ENCODE measurements at places on chromosomes 6 and 20.

GRCh38 chr6:145801021-145801420, 13.6 kb downstream of the FBXO30 start:
- DNase-seq: no peak

GRCh38 chr6:63928613-63929012, 293.0 kb downstream of the PHF3 start:
- no peak for DNase-seq

DNA sequence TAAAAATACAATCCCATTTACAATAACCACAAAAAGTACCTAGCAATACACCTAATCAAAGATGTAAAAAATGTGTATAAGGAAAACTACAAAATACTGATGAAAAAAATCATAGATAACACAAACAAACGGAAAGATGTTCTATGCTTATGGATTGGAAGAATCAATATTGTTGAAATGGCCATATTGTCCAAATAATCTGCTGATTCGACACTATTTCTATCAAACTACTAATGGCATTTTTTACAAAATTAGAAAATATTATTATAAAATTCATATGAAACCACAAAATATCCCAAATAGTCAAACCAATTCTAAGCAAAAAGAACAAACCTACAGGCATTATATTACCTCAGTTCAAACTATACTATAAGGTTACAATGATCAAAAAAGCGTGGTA, 978.3 kb upstream of the MAP3K7 start:
- DNase-seq: no peak

DNA sequence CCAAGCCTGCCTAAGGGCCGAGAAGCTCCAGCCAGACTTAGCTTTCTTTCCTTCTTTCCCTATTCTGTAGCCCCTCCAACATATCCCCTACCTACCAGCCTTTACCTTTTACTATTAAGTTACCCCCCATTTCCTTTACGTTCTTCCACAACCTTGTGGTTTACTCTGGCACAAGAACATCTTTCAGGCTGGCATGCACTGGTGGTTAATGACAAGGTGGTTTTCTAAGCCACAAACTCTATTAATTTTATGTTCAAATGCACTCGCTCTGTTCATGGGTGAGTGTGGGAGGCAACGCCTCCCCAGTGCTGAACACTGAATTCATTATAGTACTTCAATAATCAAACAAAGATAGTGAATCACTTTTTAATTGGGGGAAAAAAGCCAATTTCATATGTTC, 64.4 kb downstream of the TRERF1 start:
- DNase-seq: no peak

- no peak for DNase-seq
Observed at GRCh38 chr6:109434456-109434855, 6.0 kb downstream of the PPIL6 start.

GRCh38 chr6:150756173-150756572, 109.3 kb upstream of the MTHFD1L start:
- no peak for DNase-seq

GRCh38 chr6:133551436-133551835, 310.3 kb downstream of the EYA4 start:
- DNase-seq: no peak

DNA sequence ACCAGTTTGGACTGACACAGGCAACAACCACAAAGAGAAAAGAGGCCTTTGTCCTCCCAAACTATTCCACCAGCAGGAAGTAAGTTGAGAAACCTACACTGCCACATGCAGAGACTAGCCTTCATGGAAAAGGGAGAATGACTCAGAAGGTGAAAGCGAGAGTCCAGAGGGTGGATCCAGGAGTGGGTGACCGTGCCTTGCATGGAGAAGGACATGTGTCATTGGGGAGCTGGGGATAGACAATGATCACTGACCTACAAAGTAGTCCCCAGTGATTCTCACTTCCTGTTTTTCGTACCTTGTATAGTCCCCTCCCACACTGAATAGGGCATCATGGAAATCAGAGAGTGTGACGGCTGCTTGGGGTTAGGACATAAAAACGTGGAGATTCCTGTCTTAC, 91.9 kb downstream of the MYLK4 start:
- DNase-seq: no peak

DNA sequence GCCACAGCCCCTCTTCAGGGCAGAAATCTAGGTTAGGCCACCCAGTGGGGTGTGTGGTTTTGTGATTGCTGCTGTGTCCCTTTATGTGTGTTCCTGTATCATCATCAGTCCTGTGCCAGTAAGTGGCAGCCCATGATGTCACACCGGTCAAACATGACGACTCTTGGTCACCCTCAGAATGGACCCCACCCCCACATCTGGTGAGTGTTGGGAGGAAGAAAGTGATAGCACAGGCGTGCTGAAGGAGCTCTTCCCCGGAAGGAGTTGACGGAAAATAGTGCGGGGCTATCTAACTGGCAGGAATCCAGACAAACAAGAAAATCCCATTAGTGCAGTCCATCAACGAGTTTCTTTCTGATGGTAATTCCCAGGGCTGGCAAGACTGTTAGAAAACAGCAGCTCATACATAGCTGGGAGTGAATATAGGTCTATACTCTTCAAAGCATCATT, 33.4 kb upstream of the IL17A start:
- no peak for DNase-seq

- no peak for DNase-seq
Observed at GRCh38 chr6:5664149-5664548, 342.6 kb downstream of the NRN1 start.

DNA sequence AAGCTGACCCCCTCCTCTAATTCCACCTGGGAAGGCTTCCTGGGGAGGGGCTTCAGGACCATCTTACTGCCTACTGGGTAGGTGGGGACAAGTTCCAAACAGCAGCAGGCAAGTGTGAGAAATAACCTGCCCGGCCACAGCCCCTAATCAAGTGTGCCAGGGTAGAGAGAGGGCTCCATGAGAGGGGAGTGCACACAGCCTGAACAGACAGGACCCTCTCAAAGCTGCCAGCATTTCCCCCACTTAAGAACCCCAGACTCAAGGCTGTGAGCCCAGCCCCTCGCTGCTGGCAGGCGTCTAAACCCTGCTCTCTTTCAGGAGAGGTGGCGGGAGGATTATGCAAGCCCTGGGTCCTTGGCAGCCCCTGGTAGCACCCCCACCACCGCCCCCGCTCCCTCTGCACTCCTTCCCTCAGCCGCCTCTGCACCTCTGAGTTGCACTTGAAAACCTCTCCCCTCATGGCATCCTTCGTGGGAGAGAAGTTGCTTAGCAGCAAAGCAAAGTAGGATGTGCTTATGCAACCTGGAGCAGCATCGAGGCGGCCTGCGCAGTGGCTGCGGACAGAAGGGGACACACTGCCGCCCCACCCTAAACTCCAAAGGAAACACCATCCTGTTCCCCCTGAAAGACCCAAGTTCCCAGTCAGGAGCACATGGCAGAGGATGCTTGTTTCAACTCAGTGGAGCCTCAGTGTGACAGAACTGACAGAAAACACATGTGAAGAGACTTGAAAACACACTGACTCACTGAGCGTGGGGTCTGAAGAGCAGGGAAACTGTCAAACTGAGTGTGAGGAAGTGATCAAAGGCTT, 10.5 kb downstream of the DDRGK1 start:
- no peak for DNase-seq

DNA sequence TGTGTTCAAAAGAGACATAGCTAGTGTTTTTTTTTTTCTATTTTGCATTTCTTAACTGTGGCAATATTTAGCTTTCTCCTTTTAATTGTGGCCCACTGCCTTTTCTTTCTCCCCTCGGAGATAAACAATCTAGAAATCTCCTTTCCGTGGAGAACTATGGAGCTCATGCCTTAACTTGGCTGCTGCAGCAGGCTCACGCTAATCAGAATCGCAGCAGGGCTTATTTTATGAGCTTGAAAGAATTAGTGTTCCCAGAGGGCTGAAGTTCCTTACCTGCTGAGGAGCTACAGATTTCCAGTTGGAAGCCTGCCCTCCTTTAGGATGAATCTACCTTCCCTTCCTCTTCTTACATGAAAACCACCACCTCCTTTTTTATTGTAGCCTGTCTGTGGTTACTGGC, 35.6 kb downstream of the CTNNBL1 start:
- no peak for DNase-seq

DNA sequence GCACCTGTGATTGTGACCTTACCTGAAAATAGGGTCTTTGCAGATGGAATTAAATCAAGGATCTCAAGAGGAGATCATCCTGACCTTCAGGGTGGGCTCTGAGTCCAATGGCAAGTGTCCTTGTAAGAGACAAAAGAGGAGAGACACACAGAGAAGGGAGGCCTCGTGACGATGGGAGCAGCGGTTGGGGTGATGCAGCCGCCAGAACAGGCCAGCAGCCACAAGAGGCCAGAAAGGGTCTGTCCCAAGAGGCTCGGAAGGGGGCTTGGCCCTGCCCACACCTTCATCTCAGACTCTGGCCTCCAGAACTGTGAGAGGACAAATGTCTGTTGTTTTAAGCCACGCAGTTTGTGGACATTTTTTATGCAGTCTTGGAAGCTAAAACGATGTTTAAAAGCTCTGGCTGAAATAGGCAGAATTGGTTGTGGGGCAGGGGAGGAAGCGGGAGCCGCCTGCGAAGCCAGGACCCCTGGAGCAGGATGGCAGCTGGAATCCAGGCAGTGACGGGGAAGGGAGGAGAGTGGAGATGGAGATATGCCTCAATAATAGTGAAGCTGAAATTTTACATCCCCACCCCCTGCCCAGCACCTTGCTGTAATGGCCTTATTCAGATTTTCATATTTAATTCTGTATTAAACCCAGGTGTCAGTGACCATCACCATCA, 216.4 kb downstream of the ANKRD60 start:
- DNase-seq: no peak

- no peak for DNase-seq
Observed at GRCh38 chr6:39881851-39882530, 52.3 kb downstream of the MOCS1 start.

GRCh38 chr6:150631283-150631983, 31.7 kb downstream of the PLEKHG1 start:
- no peak for DNase-seq

GRCh38 chr20:39850246-39850645, 838.8 kb downstream of the MAFB start:
- DNase-seq: no peak
